ENCODE measurements at places on chromosomes 5 and 9.

- no peak for DNase-seq
These were observed 216.0 kb downstream of the KDM4C start for GRCh38 chr9:6973762-6974161.

GRCh38 chr5:125215593-125215992 is 469.2 kb upstream of the ZNF608 start:
- no peak for DNase-seq

DNA sequence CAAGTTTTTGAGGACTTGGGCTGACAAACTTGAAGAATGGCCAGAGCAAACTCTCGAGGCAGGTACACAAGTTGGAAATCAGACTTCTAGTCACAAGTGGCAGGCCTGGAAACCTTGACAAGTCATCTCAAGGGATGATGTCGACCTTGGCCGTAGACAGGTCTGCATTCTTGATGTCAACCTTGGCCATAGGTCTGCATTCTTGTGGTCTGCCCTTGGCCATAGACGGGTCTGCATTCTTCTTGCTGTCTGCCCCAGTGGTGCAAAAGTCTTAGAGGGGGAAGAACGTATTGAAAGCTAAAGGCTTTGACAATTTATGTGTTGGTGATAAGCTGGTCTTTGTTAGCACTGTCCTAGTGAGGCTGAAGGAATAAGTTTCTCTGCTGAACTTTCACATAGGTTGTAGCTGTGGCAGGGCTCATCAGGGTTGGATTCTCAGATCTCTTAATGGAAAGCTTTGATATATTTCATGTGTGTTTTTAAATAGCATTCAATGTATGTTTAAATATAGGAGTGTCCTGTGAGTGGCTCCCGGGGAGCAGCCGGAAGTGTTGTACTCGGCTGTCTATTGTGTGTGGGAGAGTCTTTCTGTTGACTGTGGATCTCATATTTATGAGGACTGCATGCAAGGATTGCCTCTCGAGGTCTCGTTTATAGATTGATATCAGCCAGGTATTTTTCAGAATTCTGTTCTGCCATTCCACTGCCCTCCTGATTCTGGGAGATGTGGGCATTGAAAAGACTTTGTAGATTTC is 27.0 kb downstream of the SUB1 start:
- no peak for DNase-seq

DNA sequence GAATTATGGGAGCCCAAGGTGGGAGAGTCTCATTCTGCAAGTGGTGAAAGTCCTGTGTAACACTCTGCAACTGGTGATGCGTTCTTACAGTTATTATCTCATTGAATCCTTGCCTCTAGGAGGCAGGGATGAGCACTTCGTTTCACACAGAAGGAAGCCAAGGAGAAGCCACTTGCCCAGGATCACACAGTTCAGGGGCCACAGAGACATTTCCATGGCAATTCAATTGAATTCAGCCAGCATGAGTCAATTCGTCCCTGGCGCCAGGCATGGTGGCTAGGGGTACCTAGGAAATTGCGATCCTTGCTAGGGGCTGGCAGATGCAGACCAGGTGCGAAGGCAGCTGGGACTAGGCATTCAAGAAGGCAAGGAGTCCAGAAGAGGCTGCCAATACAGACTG is 26.2 kb downstream of the LHX2 start:
- no peak for DNase-seq

- no peak for DNase-seq
These were observed 1896.9 kb upstream of the CDH6 start for GRCh38 chr5:29296548-29296947.

DNA sequence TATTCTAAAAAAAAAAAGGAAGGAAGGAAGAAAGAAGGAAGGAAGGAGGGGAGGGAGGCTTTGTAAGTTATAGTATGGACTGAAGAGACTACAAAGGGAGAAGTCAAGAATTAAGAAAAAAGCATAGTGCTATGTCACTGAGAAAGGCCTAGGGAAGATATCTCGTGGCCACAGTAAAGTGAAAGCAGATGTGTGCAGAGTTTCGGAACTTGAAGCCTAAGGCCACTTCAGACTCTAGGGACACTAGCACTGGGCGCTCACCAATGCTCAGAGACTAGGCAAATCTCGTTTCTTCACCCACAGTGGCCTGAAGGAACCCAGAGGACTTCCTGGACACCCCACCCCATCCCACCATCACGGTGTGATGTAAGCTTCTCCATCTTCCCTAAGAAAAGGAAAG is 181.4 kb upstream of the TRPM3 start:
- DNase-seq = no peak

Measured in epithelial cell of proximal tubule (primary cell).